ENCODE measurements at places on chromosomes 4 and X. TPM values are rescaled to one million over a fixed set of nuclear protein-coding genes. Genes with fewer than 3 reads are reported as not detected.

Gene EOLA2
- total RNA-seq: 50.6 TPM

Gene TCEAL9
- total RNA-seq: 97.3 TPM

Gene TMEM255A
- not detected for total RNA-seq

Gene USP27X
- 0.56 TPM for total RNA-seq

Gene CETN2
- total RNA-seq: 73.4 TPM

DNA sequence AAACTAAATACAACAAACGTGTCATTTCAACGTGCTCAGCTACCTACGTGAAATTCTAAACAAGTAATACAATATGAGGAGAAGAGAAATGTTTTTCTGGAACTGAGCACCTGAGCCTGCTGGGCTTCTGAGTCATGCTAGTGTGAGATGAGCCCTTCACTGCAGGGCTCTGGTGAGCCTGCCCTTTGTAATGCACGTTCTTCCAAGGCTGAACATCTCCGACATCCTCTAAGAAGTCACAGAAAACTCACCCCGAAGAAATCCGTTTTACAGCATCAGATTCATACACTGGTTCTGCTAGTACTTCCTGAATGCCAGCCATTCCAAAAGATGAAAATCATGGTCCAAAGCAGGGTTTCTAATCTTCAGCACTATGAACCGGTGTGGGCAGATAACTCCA, 157.1 kb downstream of the AMELX start:
- no peak for DNase-seq

- no peak for DNase-seq
These were observed 332.5 kb upstream of the TRAM1L1 start for GRCh38 chr4:117417856-117418255.

- no peak for DNase-seq
These were observed 131.6 kb downstream of the BCOR start for GRCh38 chrX:39966176-39966575.

GRCh38 chrX:13868591-13868990, 51.7 kb upstream of the GPM6B start:
- no peak for DNase-seq

- no peak for DNase-seq
These were observed 502.3 kb downstream of the PDHA2 start for GRCh38 chr4:96342196-96342595.

Measured in MG63 (cell line).